Naive thymus-derived CD4-positive, alpha-beta T cell (primary cell): ENCODE measurements at places on chromosomes 6 and 20. TPM values are rescaled to one million over a fixed set of nuclear protein-coding genes. Genes with fewer than 3 reads are reported as not detected.

The GNMT gene
- 0.97 and 0.99 TPM in 2 replicates for total RNA-seq

DNA sequence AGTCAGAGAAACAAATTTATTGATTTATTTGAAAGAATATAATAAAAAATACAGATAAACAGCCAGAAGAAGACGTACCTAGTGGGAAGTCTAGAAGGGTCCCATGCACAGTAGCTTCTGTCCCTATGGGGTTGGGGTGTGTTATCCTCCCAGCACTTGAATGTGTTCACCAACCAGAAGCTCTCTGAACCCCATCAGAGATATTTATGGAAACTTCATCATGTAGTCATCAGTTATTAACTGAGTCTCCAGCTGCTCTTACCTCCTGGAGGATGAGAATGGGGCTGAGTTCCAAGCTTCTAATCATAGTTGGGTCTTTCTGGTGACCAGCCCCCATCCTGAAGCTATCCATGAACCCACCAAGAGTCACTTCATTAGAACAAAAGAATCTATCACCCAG is 15.4 kb upstream of the USP45 start:
- H3K36me3 ChIP-seq = no peaks in the 10 kb centered on the region
- DNase-seq = no peak
- no peaks in the 10 kb centered on the region for H3K4me1 ChIP-seq
- no peak overlapping the region for H3K4me3 ChIP-seq
- no peaks in the 10 kb centered on the region for H3K27me3 ChIP-seq

DNA sequence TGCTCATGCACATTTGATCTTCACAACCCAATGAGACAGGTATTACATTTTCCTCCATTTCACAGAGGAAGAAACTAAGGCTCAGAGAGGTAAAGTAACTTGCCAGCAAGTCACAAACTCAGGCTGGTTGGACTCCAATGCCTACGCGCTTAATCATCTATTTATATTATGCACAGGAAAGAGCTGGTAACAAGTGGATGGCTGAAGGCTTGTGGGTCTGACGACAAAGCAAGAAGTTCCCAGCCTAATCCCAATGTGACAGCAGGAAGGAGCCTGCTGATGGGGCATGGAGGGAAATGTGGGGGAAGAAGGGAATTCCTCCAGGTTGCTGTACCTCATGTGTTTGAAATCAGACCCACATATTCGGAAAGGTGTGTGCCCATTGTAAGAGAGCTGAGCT is 3.9 kb downstream of the CDH22 start:
- no peak overlapping the region for H3K4me3 ChIP-seq
- H3K27ac ChIP-seq = no peak overlapping the region
- no peaks in the 10 kb centered on the region for H3K36me3 ChIP-seq
- DNase-seq = no peak

GRCh38 chr6:20416567-20417345 is 15.1 kb downstream of the E2F3 start:
- H3K36me3 ChIP-seq = no peaks in the 10 kb centered on the region
- H3K27ac ChIP-seq = no peak overlapping the region
- no peaks in the 10 kb centered on the region for H3K27me3 ChIP-seq
- DNase-seq = no peak
- no peak overlapping the region for H3K4me3 ChIP-seq

DNA sequence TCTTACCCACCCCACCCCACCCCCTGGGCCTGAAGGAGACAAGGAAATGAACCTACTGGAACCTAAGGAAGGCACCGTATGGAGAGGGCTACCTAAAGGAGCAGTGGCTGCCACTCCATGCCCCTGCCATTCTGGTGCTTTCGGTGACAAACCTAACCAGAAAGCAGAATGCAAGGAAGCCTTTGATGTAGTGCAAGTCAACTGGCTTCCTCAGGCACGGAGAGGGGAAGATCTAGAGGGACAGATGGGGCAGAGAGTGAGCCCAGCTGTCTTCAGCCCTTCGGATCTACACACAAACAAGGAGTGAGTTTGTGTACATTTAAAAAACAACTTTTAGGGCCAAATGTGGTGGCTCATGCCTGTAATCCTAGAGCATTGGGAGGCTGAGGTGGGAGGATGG is 39.5 kb downstream of the PPP1R16B start:
- H3K27me3 ChIP-seq = no peaks in the 10 kb centered on the region
- DNase-seq = peak; percentile 20
- no peak overlapping the region for H3K4me3 ChIP-seq
- H3K27ac ChIP-seq = no peak overlapping the region
- H3K4me1 ChIP-seq = peaks cover 70% of the 10 kb centered on the region

- no peak overlapping the region for H3K27ac ChIP-seq
- H3K27me3 ChIP-seq = no peaks in the 10 kb centered on the region
- DNase-seq = no peak
- H3K4me1 ChIP-seq = no peaks in the 10 kb centered on the region
- no peaks in the 10 kb centered on the region for H3K36me3 ChIP-seq
- H3K4me3 ChIP-seq = no peak overlapping the region
These were observed 102.6 kb downstream of the IBTK start for GRCh38 chr6:82144852-82145340.

DNA sequence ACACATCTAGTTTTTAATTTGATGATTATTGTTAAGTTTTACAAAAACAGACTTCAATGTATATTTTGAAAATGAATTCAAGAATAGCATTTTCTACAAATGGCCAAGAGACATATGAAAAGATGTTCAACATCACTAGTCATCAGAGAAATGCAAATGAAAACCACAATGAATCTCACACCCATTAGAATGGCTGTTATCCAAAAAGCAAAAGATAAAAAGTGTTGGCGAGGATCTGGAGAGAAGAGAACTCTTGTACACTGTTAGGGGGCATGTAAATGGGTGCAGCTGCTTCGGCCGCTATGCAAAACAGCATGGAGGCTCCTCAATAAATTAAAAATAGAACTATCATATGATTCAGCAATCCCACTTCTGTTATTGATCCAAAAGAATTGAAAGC is 185.8 kb upstream of the CCN2 start:
- H3K4me3 ChIP-seq = no peak overlapping the region
- no peaks in the 10 kb centered on the region for H3K4me1 ChIP-seq
- H3K36me3 ChIP-seq = no peaks in the 10 kb centered on the region
- DNase-seq = no peak
- H3K27me3 ChIP-seq = no peaks in the 10 kb centered on the region

The CCR6 gene
- 4.1 TPM for total RNA-seq

DNA sequence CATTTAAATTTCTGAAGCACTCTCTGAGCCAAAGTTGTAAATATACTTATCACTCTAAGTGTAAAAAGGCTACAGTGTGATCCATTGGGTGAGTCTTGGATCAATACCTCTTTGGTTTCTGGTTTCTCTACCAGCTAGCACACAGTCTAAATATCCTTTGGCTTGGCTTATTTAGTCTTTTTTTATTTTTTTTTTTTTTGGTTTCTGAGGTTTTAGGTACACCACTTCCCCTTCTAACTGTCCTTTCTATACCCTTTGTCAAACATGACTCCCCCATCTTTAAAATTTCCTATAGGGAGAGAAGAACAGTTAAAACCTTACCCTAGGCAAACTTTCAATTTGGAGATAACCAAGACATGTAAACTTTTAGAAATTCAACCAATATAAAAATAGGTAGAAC is 379.0 kb downstream of the PHF3 start:
- no peak for DNase-seq
- H3K4me3 ChIP-seq = no peak overlapping the region
- no peaks in the 10 kb centered on the region for H3K27me3 ChIP-seq
- no peaks in the 10 kb centered on the region for H3K4me1 ChIP-seq

GRCh38 chr20:43894491-43894890 is 20.2 kb upstream of the TOX2 start:
- no peak overlapping the region for H3K4me3 ChIP-seq
- H3K36me3 ChIP-seq = no peaks in the 10 kb centered on the region
- H3K27me3 ChIP-seq = no peaks in the 10 kb centered on the region
- no peak for DNase-seq
- H3K27ac ChIP-seq = no peak overlapping the region
- no peaks in the 10 kb centered on the region for H3K4me1 ChIP-seq

- no peak overlapping the region for H3K27ac ChIP-seq
- no peak for DNase-seq
- H3K4me3 ChIP-seq = no peak overlapping the region
- H3K4me1 ChIP-seq = no peaks in the 10 kb centered on the region
- H3K36me3 ChIP-seq = no peaks in the 10 kb centered on the region
These were observed 54.2 kb downstream of the TSBP1 start for GRCh38 chr6:32317541-32317940.

The ATP6V1G2 gene
- total RNA-seq = 4.8 TPM

DNA sequence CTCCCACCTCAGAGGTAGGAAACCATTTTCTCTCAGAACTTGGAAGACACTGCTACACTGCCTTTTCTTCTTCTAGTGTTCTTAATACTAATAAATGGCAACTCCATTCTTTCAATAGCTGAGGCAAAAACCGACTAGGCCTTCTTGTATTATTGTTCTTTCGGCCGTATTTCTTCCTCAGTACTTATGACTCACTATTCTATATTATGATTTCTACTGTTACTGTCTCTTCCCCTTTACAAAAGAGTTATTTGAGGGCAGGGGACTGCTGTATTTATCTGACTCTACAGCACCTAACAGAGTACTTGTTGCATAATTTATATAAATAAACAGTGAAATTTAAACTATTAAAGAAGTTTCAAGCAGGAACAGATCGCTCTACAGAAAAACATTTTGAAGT is 3.1 kb downstream of the DNAAF9 start:
- no peaks in the 10 kb centered on the region for H3K4me1 ChIP-seq
- no peaks in the 10 kb centered on the region for H3K27me3 ChIP-seq
- H3K27ac ChIP-seq = no peak overlapping the region
- H3K4me3 ChIP-seq = no peak overlapping the region
- H3K36me3 ChIP-seq = no peaks in the 10 kb centered on the region
- DNase-seq = no peak

DNA sequence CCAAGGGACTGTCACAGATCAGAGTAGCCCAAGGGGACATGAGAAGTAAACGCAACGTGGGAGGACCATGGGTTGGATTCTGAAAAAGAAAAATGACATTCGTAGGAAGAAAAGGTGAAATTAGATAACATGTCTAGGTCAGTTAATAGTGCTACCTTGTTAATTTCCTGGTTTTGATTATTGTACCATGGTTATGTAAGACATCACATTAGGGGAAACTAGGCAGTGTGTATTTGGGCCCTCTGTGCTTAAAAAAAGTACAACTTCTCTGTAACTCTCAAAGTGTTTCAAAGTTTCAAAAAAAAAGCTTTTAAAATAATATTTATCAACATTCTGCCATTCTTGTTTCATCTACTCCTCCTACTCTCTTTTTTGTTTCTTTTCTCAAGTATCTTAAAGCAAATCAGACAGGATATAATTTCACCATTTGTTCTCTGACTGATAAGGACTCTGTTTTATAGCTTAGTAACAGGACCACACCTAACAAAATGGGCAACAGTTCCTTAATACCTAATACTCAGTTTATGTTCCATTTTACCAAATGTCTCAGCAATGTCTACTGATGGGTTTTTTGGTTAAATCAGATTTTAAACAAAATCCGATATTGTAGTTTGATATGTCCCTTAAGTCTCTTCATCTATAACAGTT is 97.1 kb upstream of the PLCB4 start:
- no peak overlapping the region for H3K4me3 ChIP-seq
- H3K27me3 ChIP-seq = no peaks in the 10 kb centered on the region
- DNase-seq = no peak
- no peak overlapping the region for H3K27ac ChIP-seq
- no peaks in the 10 kb centered on the region for H3K36me3 ChIP-seq
- H3K4me1 ChIP-seq = no peaks in the 10 kb centered on the region

DNA sequence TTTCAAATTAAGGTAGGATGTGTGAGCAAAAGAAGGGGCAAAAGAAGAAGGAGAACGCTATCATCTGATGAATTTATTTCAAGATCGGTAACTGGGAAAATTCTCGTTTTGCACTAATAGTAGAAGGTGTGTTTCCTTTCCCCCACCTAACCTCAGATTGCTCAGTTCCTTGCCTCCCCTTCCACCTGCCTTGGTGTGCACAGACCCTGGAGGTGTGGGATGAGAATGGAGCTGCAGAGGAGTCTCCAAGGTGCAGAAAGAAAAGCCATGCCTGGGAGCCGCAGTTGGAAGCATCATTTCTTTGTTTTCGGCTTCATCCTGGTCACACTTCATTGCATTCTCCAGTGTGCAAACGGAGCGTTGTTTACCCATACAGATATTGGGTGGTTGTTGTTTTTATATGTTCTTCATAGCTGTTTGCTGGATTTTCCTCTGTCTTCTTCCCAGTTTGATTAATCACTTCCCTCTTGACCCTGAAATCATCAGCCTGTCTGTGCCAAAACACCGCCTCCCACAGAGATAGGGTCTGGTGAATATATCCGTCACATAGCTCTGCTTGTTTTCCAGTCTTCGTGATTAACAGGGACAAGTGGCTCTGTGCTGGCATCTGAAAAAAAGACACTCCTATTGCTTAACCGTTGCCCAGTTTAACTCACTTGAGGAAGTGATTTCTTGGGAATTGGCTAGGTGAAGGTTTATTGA is 40.2 kb upstream of the NEDD9 start:
- no peaks in the 10 kb centered on the region for H3K36me3 ChIP-seq
- no peak overlapping the region for H3K27ac ChIP-seq
- DNase-seq = no peak
- H3K4me3 ChIP-seq = no peak overlapping the region

DNA sequence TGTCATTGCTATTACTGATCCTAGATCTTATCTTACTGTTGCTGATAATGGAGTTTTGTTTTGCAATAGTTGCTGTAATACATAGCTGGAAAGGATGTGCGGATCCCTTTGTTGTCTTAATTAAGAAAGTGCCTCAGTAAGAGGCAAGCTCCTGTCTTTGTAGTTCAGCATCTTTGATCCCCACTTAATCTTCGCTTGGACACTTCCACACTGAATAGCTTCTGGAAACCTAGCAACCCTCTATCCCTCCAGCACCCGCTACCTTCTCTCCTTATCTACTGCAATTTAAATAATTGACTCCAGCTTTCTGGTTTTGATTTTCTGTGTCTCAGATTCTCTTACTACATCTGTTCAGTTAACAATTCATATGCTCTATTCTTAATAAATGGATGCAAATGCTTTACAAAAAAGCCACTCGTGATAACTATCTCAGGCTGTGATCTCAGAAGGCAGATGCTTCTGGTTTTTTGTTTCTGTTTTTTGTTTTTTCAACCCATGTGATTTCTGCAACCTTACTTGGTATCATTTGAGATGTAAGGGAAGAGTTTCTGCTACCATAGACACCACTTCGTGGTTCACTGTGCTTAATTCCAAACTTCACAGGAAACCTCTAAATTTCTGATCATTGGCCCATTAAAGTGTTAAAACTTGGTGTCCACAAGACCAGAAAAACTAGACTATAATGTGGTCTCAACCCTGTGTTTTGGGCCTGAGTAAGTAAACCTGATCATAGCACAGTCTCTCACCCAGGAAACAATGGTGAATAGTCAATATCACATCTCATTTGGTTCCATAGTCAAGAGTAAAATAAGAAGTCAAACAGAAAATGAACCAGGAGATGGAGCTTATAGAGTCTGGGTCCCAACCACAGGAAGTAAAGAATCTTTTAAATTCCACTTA is 352.1 kb upstream of the SOX4 start:
- DNase-seq = no peak
- H3K4me1 ChIP-seq = no peaks in the 10 kb centered on the region
- H3K27ac ChIP-seq = no peak overlapping the region
- H3K27me3 ChIP-seq = no peaks in the 10 kb centered on the region
- no peak overlapping the region for H3K4me3 ChIP-seq
- H3K36me3 ChIP-seq = no peaks in the 10 kb centered on the region

- no peaks in the 10 kb centered on the region for H3K27me3 ChIP-seq
- no peaks in the 10 kb centered on the region for H3K4me1 ChIP-seq
- DNase-seq = no peak
- H3K4me3 ChIP-seq = no peak overlapping the region
- H3K27ac ChIP-seq = no peak overlapping the region
These were observed 17.5 kb downstream of the TGM3 start for GRCh38 chr20:2313316-2313715.

- DNase-seq = no peak
- H3K36me3 ChIP-seq = no peaks in the 10 kb centered on the region
- no peak overlapping the region for H3K27ac ChIP-seq
- H3K4me3 ChIP-seq = no peak overlapping the region
- no peaks in the 10 kb centered on the region for H3K27me3 ChIP-seq
These were observed 46.8 kb downstream of the ELOVL5 start for GRCh38 chr6:53301801-53302537.

The SLC2A10 gene
- total RNA-seq = 0.17 TPM
